ENCODE measurements at places on chromosomes 4 and X. TPM values are rescaled to one million over a fixed set of nuclear protein-coding genes. Genes with fewer than 3 reads are reported as not detected.

The PPP4R3C gene
- total RNA-seq: not detected

The GYPE gene
- not detected for total RNA-seq

- H3K27ac ChIP-seq: no peak overlapping the region
- no peak overlapping the region for H3K4me3 ChIP-seq
- no peaks in the 10 kb centered on the region for H3K4me1 ChIP-seq
- no peaks in the 10 kb centered on the region for H3K36me3 ChIP-seq
- no peak for DNase-seq
Observed at GRCh38 chr4:42350611-42351182, 46.6 kb upstream of the SHISA3 start.

DNA sequence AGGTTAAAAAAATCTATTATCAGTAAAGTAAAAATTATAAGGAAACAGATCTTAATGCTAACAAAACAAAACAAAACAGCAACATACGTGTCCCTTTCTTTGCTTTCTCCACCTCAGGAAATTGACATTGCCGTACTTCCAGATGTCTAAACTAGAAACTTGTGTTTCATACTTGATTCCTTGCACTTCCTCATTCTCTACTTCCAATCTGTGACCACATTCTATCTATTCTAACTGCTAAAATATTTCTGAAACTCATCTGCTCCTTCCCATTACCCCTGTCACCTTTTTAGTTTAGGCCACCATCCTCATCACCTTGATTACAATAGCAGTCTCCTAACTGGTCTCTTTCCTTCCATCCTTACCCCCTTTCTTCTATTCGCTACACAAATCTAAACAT lies 22.5 kb upstream of the RPA4 start:
- no peak overlapping the region for H3K4me3 ChIP-seq
- H3K4me1 ChIP-seq: no peaks in the 10 kb centered on the region
- H3K27ac ChIP-seq: no peak overlapping the region
- no peak for DNase-seq
- no peaks in the 10 kb centered on the region for H3K36me3 ChIP-seq

- no peak overlapping the region for H3K4me3 ChIP-seq
- no peaks in the 10 kb centered on the region for H3K36me3 ChIP-seq
- no peak overlapping the region for H3K27ac ChIP-seq
Observed at GRCh38 chr4:128379860-128380259, 92.2 kb upstream of the PGRMC2 start.

DNA sequence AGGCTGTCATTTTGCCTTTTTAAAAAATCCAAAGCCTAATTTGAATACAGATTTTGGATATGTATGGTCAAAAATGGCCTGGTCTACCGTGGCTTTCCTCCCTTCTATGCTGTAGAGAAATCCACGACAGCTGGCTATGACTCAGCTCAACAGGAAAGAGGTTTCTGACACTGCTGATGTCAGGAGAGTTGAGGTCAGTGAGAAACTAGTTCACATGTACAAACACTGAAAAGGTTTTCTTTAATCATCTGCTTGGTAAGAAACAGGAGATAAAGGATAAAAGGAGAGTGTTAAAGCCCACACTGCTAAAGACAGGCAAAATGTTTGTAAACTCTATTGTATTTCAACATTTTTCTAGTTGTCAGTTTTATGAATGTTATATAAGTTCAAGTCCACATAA lies 113.9 kb downstream of the NYX start:
- no peaks in the 10 kb centered on the region for H3K27me3 ChIP-seq
- peaks cover 9% of the 10 kb centered on the region for H3K4me1 ChIP-seq
- no peaks in the 10 kb centered on the region for H3K36me3 ChIP-seq
- H3K27ac ChIP-seq: 0 out of 2 replicates have a peak overlapping the region, but pooled peaks have one; percentile 13
- no peak overlapping the region for H3K4me3 ChIP-seq

DNA sequence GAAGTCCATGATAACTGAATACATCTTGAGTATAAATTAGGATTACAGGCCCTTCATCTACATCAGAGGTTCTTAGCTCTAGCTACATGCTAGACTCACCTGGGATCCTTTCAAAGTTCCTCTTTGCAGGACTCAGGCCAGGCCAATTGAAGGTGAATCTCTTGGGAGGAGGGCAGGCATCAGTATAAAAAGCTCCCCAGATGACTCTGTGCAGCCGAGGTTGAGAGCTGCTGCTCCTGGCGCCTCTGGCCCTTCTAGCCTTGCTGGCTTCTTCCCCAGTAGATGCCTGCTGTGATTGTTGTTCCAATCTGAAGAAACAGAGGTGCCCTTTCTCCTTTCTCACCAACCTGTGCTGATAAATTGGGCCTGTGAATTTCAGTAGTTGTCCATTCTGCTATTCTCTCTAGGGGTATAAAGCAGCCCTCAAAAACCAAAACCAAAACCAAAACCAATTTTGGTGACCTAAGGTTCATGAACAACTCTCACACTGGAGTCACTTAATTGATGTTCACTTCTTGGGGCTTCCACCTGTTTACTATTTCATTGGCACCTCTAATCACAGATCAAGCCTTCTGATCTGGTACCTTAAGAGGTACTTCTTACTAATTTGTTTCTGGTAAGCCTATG lies 78.7 kb downstream of the SUPT20HL2 start:
- DNase-seq: no peak
- no peaks in the 10 kb centered on the region for H3K36me3 ChIP-seq
- no peak overlapping the region for H3K4me3 ChIP-seq
- no peaks in the 10 kb centered on the region for H3K27me3 ChIP-seq
- peaks cover 4% of the 10 kb centered on the region for H3K4me1 ChIP-seq

GRCh38 chr4:628311-628741 lies 3.0 kb downstream of the PDE6B start:
- no peaks in the 10 kb centered on the region for H3K27me3 ChIP-seq
- no peaks in the 10 kb centered on the region for H3K36me3 ChIP-seq
- DNase-seq: no peak
- H3K4me1 ChIP-seq: no peaks in the 10 kb centered on the region
- H3K27ac ChIP-seq: no peak overlapping the region
- no peak overlapping the region for H3K4me3 ChIP-seq

DNA sequence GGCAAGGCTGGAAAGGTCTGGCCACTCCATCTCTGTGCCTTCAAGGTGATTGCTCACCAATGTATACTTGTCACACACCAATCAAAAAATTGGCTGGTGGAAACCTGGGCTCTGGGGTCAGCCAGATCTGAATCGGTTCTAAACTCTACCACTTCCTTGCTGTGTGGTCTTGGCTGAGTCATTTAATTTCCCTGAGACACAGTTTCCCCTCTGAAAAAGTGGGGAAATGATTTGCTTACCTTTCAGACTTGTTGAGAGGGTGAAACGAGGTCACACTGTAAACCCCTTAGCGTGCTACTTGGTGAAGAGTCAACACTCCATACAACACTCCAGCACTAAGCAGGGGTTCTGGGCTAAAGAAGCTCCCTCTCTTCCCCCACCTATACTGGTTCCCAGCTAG lies 252.3 kb upstream of the ZIC3 start:
- no peak overlapping the region for H3K27ac ChIP-seq
- DNase-seq: no peak
- H3K36me3 ChIP-seq: no peaks in the 10 kb centered on the region
- H3K4me1 ChIP-seq: no peaks in the 10 kb centered on the region
- no peak overlapping the region for H3K4me3 ChIP-seq

- peak; percentile 78 for DNase-seq
- peaks cover 36% of the 10 kb centered on the region for H3K4me1 ChIP-seq
- H3K27ac ChIP-seq: peak overlapping the region; percentile 61
- no peaks in the 10 kb centered on the region for H3K36me3 ChIP-seq
Observed at GRCh38 chrX:73577361-73577760, 14.4 kb downstream of the CHIC1 start.

- peak overlapping the region; percentile 82 for H3K27ac ChIP-seq
- H3K4me1 ChIP-seq: peaks cover 38% of the 10 kb centered on the region
- H3K36me3 ChIP-seq: peaks cover 9% of the 10 kb centered on the region
- H3K27me3 ChIP-seq: no peaks in the 10 kb centered on the region
- no peak overlapping the region for H3K4me3 ChIP-seq
Observed at GRCh38 chr4:102734591-102735385, 26.0 kb downstream of the MANBA start.

- H3K4me1 ChIP-seq: peaks cover 40% of the 10 kb centered on the region
- no peaks in the 10 kb centered on the region for H3K27me3 ChIP-seq
- peaks cover 25% of the 10 kb centered on the region for H3K36me3 ChIP-seq
- H3K27ac ChIP-seq: peak overlapping the region; percentile 77
- H3K4me3 ChIP-seq: no peak overlapping the region
Observed at GRCh38 chrX:16826207-16826606, 39.9 kb downstream of the TXLNG start.

- no peaks in the 10 kb centered on the region for H3K4me1 ChIP-seq
- H3K27ac ChIP-seq: no peak overlapping the region
- H3K4me3 ChIP-seq: no peak overlapping the region
- DNase-seq: no peak
- H3K27me3 ChIP-seq: no peaks in the 10 kb centered on the region
- no peaks in the 10 kb centered on the region for H3K36me3 ChIP-seq
Observed at GRCh38 chr4:80903020-80903419, 127.5 kb upstream of the BMP3 start.

- H3K36me3 ChIP-seq: no peaks in the 10 kb centered on the region
- H3K27ac ChIP-seq: no peak overlapping the region
- H3K4me1 ChIP-seq: no peaks in the 10 kb centered on the region
- H3K27me3 ChIP-seq: no peaks in the 10 kb centered on the region
- no peak for DNase-seq
Observed at GRCh38 chr4:86011117-86011516, 348.7 kb downstream of the MAPK10 start.

DNA sequence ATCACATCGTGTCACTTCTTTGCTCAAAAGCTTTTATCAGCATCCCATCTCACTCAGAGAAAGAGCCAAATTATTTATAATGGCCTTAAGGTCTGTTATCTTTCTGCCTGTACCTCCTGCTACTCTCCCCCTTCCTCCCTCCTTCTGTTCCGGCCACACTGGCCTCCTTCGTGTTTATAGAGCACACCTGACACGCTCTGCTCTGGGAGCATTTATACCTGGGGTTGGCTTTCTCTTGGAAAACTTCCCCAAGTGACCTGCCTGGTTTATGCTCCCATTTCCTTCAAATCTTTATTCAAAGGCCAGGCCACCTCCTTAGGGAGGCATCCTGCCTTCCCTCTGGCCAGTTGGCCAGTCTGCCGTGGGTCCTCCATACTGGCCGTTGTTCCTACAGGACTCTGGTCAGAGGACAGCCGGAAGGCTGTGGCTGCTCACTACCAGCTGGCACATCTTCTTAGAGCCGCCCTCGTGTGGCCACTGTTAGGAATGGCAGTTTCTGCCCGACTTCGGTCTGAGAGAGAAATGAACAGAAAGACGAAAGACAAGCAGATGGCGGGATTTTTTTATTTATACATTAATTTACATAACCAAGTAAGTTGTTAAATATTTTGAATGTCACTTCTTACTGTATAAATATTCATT lies 80.2 kb upstream of the CBLL2 start:
- DNase-seq: peak; percentile 78
- H3K4me3 ChIP-seq: no peak overlapping the region
- H3K4me1 ChIP-seq: 0 out of 2 replicates have a peak, but pooled peaks cover 3% of the 10 kb centered on the region
- no peaks in the 10 kb centered on the region for H3K36me3 ChIP-seq

All from PC-3 (cell line).